Kasumi-1 (cell line): ENCODE measurements at places on chromosomes 4 and X.

DNA sequence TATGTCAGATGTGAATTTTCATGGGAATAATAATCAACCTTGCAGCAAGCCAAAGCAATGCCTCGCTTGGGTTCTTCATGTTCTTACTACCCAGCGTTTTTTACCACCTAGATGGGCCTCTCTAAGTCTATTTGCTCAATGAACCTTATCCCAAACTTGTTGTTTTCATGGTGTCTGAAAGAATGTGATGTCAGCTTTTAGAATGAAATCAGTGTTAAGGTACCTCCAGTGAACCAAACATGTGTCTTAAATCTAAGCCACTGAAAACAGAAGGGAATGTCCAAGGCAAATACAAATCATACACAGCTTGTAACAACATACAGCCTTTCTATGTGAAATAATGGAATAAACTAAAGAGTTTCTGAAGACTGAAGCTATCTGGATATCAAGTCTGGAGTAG is 6.7 kb downstream of the EPGN start:
- DNase-seq: no peak

DNA sequence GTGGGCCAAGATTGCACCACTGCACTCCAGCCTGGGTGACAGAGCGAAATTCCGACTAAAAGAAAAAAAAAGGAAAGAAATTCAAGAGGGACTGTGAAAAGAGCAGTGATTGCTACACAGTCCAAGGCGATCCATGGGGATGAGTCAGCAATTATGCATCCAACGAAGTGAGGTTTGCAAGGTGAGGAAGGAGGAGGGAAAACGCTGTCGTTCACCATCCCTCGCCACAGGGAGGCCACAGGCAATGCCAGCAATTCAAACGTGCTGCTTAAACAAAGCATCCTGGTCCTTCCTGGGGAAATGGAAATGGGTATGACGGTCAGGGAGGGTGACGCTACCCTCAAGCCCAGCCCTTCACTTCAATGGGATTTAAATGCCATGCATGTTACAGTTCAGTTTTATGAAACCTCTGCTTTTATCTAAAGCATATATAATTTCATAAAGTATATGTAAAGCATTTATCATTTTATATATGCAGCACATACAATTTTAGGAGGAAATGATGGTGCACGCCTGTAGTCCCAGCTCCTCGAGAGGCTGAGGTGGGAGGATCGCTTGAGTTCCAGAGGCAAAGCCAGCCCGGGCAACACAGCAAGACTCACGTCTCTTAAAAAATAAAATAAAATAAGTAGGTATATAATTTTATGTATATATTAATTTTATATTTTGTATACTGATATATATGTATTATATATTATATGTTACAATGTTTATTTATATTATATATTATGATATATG is 108.7 kb downstream of the DHRSX start:
- DNase-seq: no peak

GRCh38 chr4:10395971-10396580 is 61.1 kb downstream of the ZNF518B start:
- no peak for DNase-seq

GRCh38 chr4:48346594-48346993 is 5.3 kb downstream of the SLAIN2 start:
- no peak for DNase-seq

DNA sequence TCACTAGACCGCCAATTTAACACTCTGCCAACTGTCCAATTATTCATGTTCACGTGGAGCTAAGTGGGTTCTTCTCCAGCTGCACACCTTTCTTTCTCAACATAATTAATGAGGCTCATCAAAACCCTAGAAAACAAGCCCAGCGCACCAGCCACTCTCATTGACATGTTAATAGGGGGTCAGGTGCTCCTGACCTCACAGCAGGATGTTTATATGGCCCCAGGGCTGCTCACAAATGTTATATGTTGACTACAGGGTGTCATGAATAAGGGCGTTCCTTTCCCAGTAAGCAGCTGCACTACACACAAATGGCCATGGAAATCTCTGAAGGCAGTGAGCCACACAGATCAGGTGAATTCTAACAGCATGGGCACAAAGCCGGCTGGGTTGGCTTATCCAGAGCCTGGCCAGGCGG is 209.8 kb downstream of the MGST2 start:
- DNase-seq: no peak

GRCh38 chr4:17126321-17126966 is 228.0 kb upstream of the LDB2 start:
- no peak for DNase-seq

DNA sequence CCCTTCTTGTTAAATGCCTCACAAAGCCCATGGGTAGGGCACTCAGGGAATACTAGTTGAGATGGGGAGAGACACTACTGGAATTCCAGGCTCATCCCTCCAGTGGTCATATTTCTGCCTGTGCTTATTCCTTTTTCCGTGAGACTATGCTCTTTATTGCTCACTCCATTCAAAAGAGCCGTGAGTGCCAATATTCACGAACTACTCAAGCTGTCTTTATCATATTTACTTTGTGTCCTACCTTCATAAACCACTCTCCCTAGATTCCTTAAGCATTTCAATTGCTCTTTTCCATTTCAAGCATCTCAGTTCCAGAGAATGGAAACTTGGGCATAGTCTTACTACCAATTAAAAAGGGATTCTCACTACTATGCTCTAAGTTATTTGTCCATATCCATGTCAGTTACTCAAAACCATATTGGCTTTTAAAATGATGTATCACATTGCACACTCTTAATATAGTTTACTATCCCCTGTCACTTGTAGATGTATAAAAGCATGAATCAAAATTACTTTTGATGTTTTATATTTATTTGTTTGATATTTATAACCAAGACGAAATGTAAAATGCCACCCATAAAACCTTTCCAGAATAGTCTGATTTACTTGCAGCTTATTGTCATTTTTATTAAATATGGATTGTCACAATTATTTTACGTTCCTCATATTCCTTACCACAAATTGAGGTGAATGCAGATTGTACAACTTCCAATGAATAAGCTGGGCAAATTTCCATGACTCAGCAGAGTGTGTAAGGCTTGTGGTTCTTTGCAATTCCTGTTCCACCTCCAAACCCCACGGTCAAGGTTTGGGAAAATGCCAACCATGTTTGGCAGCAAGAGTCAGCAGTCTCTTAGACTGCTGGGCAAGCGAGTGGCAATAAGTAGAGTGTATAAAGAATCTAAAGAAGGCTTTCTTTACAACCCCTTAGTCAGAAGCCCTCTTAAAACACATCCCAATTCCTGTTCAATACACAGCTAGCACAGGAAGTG is 24.4 kb downstream of the ENOX2 start:
- no peak for DNase-seq

DNA sequence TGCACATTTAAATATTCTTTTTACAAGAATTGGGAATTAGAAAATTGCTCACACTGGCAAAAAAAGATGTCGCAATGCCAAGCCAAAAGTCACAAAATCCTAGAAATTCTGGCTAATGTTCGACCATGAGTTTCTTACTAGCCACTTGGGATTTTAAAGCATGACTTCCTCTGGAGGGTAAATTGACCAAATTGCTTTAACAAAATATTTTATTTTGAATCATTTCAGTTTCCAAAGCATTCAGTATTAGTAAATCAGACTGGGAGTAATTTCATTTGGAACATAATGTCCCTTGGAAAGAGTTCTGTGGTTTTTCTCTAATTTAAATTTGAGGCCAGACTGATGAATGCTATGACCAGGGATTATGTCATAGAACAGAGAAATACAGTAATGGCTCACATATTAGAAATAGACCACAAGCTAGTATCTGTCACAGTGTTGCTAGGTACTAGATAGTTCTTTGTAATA is 7.6 kb upstream of the CXCL5 start:
- DNase-seq: no peak

GRCh38 chr4:41572956-41573355 is 35.0 kb downstream of the LIMCH1 start:
- no peak for DNase-seq

DNA sequence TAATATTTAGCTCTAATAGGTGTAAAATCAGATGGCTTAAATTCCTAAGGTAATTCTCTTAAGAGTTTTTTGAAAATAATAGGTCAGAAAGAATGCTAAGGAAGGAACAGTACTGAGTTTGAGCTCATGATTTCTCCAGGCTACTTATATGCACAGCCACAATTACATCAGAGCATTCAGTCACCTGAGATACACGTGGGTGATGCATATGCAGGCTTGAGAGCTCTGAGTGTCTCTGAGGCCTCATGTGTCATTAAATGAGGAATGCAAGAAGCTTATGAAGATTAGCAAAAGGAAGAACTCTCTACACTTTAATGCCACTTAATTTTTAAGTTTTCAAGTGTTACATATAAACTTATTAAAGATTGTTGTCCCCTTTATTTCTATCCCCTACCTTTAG is 124.0 kb upstream of the STIM2 start:
- no peak for DNase-seq

- no peak for DNase-seq
These were observed 671.6 kb upstream of the SLIT2 start for GRCh38 chr4:19580095-19580494.

- no peak for DNase-seq
These were observed 100.0 kb upstream of the STX18 start for GRCh38 chr4:4641661-4642495.

- no peak for DNase-seq
These were observed 68.3 kb downstream of the LARP7 start for GRCh38 chr4:112704991-112705845.
